ENCODE measurements at places on chromosomes 5 and 9.
A peak's percentile ranks its signal among the peaks of the same experiment; 100 is the strongest.

DNA sequence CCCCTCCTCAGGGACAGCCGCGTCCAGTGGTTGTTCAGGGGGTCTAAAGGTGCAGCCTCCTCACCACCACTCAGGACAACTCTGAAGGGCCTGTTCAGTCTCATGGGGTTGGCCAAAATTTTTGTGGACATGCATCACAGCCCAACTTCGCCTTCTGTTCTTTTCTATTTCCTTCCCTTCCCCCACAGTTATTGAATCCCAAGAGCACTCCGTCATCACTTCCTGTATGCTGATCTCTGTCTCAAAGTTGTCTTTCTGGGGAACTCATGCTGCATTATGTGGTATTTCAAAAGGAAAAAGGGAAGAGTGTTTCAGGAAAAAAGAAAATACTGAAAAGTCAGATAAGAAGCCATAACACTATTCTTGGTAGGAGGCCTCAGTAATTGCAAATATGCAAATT, 355.4 kb downstream of the CAAP1 start:
- no peak for DNase-seq

GRCh38 chr5:55141945-55142690, 17.9 kb upstream of the GPX8 start:
- DNase-seq, result peak; percentile 26

- no peak for DNase-seq
Measured at GRCh38 chr5:62346748-62347147, 40.7 kb downstream of the KIF2A start.

DNA sequence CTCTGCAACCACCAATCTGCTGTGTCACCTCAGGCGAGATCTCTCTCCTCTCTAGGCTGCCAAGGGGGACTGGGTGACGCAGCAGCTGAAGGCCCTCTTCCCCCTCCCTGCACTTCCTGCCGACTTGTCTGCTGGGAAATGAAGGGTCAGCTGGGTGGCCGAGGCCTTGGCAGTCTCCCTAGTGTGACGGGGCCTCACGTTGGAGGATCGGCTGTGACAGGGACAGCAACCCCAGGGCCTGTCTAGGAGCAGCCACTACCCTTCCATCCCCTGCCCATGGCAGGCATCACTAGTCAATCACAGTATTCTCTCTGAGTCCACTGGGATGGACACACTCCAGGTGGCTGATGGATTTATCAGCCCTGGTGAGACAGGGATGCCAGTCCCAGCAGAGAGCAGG, 107.3 kb upstream of the SARDH start:
- no peak for DNase-seq

DNA sequence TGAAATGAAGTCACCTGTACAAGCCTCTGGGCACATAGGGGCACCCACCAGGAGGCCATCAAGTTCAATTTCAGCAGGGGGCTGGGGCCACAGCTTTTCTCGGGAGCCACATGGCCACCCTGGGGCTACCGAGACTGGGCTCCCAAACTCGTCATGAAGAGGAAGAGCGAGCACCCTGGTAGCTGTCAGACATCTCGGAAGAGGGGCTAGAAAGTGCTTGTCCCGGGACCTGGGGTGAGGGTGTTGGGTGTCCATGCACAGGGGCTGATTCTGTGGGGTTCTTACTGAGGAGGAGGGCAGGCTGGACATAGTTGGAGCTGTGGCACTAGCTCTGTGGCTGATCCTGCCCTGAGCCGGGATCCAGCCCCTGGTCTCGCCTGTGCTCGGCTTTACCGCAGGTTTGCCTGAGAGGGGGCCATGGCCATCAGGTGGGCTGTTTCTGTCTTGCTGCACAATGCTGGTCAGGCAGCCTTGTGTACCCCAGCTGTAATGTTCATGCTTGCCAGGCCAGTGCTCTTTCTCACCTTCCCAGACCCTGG, 70.3 kb downstream of the PHF2 start:
- DNase-seq, result no peak

GRCh38 chr5:75839547-75839946, 122.3 kb upstream of the POC5 start:
- DNase-seq, result no peak

- peak; percentile 22 for DNase-seq
Measured at GRCh38 chr9:103397868-103398600, 402.9 kb downstream of the CYLC2 start.

DNA sequence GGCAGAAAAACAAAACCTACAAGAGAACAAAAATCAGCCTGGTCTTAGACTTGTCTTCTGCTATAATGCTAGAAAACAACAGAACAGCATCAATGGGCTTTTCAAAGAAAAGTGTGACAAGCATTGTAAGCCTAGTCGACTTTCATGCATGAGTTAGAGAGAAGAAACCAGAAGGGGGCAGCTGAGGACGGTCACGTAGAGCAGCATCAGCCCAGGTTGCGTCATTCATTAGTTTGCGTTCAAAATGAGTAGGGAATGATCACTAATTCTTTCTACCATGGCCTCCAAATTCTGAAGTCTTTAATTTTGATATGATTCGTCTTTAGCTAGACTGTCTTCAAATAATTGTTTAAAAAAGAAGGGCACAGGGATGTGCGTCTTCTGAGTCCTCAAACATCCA, 4.7 kb upstream of the ISCA1 start:
- no peak for DNase-seq

DNA sequence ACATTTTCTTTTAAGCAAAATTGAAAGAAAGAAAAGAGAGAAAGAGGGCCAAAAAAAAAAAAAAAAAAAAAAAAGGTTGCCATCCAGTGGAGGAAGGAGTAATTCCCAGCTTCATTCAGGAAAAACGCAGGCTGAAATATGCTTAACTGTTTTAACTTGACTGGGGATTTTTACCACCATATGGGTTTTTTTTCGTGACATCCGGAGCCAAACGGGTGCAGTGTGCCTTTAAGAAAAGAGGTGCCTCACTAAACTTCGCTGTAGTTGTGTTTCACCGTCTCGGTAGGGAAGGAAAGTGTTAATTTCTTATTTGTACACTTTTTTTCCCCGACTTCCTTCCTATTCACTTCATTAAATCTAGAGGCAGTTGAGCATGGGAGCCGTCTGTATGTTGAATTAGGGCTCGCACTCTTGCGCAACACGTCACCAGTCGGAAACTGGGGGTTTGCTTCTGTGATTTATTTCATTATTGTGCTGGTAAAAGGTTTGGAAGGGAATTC, 143.0 kb downstream of the SMARCA2 start:
- DNase-seq, result peak; percentile 17

- DNase-seq, result no peak
Measured at GRCh38 chr5:54275361-54275760, 35.0 kb downstream of the ARL15 start.

GRCh38 chr5:169581580-169582227, 1.9 kb upstream of the SPDL1 start:
- peak; percentile 68 for DNase-seq

- DNase-seq, result no peak
Measured at GRCh38 chr5:34998058-34998789, 49.5 kb downstream of the AGXT2 start.

GRCh38 chr5:179902763-179903158, 4.9 kb downstream of the TBC1D9B start:
- no peak for DNase-seq

DNA sequence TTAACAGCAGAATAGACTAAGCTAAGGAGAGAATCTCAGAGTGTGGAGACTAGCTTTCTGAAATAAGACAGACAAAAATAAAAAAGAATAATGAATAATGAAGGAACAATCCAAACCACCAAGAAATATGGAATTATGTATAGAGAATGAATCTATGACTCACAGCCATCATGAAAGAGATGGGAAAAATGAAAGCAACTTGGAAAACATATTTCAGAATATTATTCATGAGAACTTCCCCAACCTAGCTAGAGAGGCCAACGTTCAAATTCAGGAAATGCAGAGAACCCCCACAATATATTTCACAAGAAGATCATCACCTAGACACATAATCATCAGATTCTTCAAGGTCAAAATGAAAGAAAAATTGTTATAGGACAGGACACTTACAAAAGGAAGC, 349.0 kb upstream of the MPDZ start:
- DNase-seq, result no peak

GRCh38 chr9:117887941-117888340, 183.7 kb downstream of the TLR4 start:
- no peak for DNase-seq

DNA sequence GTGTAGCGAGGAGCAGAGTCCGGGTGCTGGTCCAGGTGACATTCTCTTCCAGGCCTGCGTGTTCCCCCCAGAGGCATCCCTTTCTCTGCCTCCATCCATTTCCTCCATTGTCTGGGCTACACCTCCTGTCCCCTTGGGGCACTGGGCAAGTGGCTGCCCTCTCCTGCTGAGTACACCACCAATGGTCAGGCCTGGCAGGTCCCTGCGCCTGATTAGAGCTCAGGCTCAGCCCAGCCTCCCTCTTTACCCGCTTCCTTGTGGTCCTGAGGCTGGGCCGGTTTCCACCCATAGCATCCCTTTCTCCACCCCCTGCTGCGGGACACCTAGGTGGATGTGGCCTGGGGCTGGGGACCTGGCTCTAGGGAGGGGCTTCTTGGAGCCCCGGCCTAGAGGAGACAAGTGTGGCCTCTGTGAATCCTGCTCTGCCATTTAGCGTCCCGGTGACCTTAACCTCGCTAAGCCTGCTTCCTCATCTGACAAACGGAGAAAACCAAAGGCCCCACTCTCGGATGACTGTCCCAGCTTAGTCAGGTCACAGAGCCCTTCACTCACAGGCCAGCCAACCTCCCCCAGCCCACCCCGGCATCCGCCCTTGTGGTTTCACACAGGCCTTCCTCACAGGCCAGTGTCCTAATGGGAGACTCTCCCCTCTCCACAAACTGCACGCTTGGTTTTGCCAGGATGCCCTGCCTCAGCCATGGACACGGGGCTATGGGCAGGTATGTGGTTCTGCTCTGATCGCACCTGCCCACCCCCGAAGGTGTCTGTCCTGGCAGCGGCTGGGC, 12.9 kb downstream of the DOLPP1 start:
- DNase-seq, result no peak

DNA sequence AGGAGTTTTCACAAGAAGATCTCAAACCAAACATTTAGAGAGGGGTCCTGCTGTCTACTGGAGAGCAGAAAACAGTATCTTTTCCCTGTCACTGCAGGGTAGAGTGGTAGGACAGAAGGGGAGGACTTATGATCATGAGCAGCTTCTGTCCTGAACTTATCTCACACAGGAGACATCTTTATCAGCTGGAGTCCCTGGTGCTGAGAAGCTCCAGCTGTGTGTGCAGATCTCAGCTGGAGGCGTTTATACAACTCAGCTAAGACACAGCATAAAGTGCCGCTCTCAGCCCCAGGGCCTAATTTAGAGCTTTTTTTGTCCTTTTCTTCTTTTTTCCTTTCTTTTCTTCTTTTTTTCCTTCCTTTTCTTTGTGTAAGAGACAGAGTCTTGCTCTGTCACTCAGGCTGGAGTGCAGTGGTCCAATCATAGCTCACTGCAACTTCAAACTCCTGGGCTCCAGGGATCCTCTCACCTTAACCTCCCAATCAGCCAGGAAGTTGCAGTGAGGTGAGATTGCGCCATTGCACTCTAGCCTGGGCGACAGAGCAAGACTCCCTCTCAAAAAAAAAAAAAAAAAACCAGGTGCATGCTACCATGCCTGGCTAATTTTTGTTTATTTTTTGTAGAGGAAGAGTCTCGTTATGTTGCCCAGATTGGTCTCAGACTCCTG, 31.9 kb downstream of the CCDC125 start:
- DNase-seq, result no peak

GRCh38 chr5:149271716-149272563, at the start of gene AFAP1L1:
Gene AFAP1L1 (plus strand): TSS chr5:149271859. CDS start chr5:149271969, 110 bp downstream.
- DNase-seq, result peak; percentile 19

GRCh38 chr5:95925939-95926338, 35.7 kb downstream of the ELL2 start:
- DNase-seq, result no peak

- DNase-seq, result no peak
Measured at GRCh38 chr9:34318163-34318790, 10.8 kb downstream of the KIF24 start.

- DNase-seq, result no peak
Measured at GRCh38 chr9:113964495-113965170, 88.5 kb downstream of the ZNF618 start.

GRCh38 chr5:79856456-79857055, 134.5 kb downstream of the MTX3 start:
- no peak for DNase-seq

- no peak for DNase-seq
Measured at GRCh38 chr5:116764941-116765340, 190.3 kb upstream of the SEMA6A start.

Data from activated T-cell treated with anti-CD3 and anti-CD28 coated beads, Interleukin-2, amount 50 U/mL, for 72 hours (primary cell).